ENCODE measurements at places on chromosomes 7 and 10. TPM values are rescaled to one million over a fixed set of nuclear protein-coding genes. Genes with fewer than 3 reads are reported as not detected.

DNA sequence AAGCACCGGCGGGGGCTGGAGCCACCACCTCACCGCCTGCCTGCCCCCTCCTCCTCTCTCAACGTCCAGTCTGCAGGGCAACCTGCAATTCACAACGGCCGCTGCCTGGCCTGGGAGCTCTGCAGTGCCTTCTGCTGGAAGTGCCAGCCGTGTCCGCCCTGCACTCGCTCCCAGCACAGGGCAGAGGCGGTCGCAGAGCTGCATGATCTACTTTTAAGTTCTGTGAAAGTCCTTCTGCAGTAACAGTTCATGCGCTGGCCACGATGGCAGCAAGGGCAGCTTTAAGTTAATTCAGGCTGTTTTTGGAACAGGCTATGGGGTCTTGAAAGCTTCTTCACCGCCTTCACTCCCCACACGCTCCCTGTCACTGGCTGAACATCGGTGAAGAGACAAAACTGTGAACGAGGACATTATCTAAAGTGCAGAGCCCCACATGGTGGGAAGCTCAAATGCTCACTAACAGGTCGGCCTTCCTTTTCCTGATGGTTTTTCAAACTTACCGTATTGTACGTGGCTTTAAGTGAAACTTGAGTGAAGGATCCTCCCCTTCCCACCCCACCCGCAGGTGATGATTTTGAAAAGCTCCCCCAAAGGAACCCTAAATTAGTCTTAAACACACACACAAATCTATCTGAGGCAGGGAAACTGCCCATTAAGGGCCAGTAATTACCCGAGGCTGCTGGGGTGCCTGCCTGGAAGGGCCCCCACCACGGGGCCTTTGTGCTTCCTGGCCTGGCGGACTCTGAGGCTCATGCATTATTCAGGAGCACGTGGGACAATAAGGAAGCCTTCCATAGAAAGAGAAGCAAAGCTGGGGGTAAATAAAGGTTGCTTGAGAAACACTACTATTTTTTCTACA is 504.3 kb downstream of the DNAJB6 start:
- DNase-seq: no peak

- no peak for DNase-seq
Observed at GRCh38 chr10:16586358-16587138, 64.9 kb upstream of the C1QL3 start.

- no peak for DNase-seq
Observed at GRCh38 chr10:93390306-93391090, 91.6 kb downstream of the MYOF start.

DNA sequence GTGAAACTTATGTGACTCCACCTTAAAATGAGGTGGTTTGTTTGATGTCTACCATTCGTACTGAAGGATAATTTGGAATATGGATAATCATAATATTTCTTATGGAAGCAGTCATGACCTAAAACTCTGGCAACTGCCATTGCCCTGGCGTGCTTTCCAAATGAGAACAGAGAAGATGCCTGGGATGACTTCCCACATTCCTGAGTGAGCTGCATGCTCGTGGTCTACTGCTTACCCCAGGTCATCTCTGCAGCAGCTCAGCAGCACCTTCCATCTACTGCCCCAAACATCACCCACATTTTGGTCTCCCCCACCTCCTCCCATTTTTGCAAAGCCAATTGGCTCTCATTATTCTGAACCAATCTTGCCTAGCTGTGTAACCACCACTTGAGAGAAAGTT is 40.1 kb downstream of the LYZL1 start:
- DNase-seq: no peak

DNA sequence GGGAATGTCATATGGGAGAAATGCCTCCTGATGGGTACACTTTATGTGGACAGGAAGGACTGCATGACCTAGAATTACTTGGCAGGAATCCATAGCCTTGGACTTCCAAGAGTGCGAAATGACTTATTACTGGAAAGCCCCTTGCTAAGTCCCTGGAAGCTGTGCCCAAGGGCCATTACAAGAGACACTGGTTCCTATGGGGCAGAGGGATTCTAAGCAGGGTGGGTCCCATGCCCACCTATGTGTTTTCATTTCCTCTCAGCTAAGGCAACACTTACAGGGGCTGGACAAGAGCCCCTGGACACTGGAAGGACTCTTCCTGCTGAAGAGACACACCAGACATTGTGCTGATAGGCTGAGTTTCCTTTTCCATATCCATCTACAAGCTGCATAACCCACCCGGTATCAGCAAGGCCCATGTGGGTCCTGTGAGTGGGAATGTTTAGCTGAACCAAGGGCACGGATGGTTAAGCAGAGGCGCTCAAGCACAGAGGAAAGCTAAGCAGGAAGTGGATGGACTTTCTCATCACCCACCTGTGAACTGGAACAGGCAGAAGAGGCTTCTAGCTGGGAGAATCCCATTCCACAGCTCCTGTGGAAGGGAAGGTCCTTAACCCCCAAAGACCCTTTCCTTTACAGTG is 56.2 kb downstream of the XPNPEP1 start:
- DNase-seq: no peak

DNA sequence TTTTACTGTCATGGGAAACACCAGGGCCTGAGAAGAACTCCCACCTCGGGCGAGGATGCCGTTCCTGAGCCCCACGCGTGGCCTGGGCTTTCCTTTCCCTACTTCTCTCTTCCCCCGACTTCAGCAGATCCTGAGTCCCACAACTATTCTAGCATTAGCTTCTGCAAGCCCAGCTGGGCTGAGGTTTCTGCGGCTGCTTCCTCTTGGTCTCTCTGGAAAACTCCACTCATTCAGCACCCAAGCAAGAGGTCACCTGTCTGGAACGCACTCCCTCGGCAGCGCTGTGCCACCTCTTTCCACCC is 761 bp upstream of the DOCK1 start:
- no peak for DNase-seq

- DNase-seq: no peak
Observed at GRCh38 chr10:126902157-126902556, 3.1 kb upstream of the DOCK1 start.

- no peak for DNase-seq
Observed at GRCh38 chr10:87935290-87936141, 72.1 kb downstream of the PTEN start.

DNA sequence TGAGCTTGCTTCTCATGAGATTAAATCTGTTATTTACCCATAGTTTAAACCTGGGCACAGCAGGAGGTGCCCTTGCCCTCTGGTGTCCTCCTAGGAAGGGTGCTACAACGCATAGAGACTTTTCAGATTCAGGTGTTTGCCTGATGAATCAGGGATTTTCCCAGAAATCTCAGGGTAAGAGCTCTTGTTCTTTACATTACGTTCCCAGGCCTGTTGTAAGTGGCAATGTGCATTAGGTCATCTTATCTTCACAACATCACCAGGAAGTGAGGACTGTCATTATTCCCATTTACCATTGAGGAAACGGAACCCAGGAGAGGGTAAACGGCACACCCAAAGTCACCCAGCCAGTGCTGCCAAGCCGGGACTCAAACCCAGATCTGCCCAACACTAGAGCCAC is 73.0 kb downstream of the NHLRC2 start:
- no peak for DNase-seq

- DNase-seq: no peak
Observed at GRCh38 chr10:95941115-95941514, 33.3 kb downstream of the CC2D2B start.

- no peak for DNase-seq
Observed at GRCh38 chr10:117543225-117544003, 868 bp downstream of the EMX2 start.

DNA sequence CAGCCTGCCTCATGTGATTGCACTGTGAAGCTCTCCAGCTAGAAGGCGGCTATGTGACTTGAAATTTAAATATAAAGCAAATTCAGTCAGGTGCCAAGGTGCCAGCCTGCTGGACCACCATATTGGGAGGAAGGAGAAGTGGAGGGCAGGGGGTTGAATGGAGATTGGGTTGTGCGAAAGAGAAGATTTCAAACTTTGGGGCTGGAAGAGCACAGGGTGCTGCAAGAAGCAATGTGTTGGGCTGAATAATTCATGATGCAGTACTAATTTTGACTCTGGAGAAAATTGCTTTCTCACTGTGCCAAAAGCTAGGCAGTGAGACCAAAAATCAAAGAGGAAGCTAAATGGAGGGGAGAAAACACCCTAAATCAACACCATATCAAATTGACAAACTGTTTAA is 335.3 kb downstream of the NRG3 start:
- no peak for DNase-seq

DNA sequence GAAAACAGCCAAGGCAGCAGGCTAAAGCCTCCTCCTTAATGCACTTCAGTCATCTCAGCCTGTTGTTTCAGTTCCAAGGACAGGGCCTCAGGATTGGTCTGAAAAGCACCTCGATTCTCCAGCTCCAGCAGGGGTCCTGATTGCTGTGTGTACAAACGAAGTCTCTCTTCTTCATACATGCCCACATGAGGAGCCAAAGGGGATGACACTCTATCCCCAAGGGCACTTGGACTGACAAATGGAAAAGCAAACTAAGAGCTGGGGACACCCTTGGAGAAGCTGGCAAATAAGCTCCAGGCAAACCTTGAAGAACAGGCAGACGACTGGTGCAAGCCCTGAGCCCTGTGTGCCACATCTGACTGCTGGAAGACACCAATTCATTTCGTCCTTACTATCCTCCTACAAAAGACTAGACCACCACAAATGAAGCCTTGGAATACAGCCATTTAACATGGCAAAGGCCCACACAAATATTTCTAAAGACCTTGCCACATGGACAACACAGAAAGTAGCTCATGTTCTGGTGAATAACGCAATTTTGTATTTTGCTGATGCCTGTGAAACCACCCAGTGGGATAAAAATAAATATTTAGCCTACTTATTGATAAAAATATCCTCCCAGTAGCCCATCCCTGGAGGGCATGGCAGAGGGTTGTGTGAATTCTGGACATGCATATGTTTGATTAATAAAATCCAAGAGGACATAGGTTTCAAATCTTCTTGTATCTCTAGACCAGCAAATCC is 61.9 kb downstream of the PARD3 start:
- no peak for DNase-seq

- no peak for DNase-seq
Observed at GRCh38 chr7:125773113-125773785, 843.6 kb upstream of the POT1 start.

GRCh38 chr7:46292741-46293140 is 371.7 kb upstream of the IGFBP3 start:
- DNase-seq: no peak

- DNase-seq: peak; percentile 39
Observed at GRCh38 chr10:6141296-6142151, 52.7 kb downstream of the RBM17 start.

DNA sequence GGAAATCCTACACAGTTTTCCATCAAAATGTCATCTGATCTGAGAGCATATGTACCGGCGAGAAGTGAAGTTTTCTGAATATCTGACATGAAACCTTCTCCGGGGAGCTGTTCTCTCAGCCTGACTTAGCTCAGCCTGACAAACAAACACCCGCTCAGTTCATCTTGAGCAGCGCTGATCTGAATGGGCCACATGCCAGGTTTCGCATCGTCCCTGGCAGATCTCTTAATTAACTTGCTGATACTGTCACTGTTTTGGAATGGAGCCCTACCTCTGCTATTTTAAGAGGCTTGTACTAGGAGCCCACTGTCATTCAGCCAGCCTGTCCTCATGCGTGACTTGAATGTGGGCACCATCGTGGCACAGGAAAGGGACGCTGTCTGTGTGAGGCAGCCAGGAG is 109.2 kb downstream of the STRA8 start:
- DNase-seq: no peak

GRCh38 chr7:44460325-44460724 is 30.1 kb downstream of the NUDCD3 start:
- DNase-seq: peak; percentile 90

- peak; percentile 57 for DNase-seq
Observed at GRCh38 chr10:133453516-133454203, at the start of gene SCART1. Gene SCART1 (plus strand): TSS chr10:133453945. CDS start chr10:133453998, 53 bp downstream.

- no peak for DNase-seq
Observed at GRCh38 chr7:34457329-34457728, 200.7 kb upstream of the NPSR1 start.

- DNase-seq: peak; percentile 92
Observed at GRCh38 chr10:128125944-128126764, at the start of gene MKI67. Gene MKI67 (minus strand): TSS chr10:128126423. CDS start chr10:128125667, 756 bp downstream.

DNA sequence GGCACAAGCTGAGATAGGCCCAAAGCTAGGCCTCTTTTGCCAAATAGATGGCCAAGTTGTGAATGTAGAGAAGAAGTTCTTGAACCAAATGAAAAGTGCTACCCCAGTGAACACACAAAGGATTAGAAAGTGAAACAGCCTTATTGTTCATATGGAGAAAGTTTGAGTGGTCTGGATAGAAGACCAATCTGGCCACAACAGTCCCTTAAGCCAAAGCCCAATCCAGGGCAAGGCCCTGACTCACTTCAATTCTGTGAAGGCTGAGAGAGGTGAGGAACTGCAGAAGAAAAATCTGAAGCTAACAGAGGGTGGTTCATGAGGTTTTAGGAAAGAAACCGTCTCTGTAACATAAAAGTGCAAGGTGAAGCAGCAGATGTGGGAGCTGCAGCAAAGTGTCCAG is 18.7 kb upstream of the ATP6V0A4 start:
- DNase-seq: no peak

- no peak for DNase-seq
Observed at GRCh38 chr7:119900996-119901672, 371.8 kb upstream of the KCND2 start.

- no peak for DNase-seq
Observed at GRCh38 chr7:155665957-155666287, 21.5 kb downstream of the RBM33 start.

- DNase-seq: no peak
Observed at GRCh38 chr7:91634485-91635177, 245.9 kb downstream of the MTERF1 start.

DNA sequence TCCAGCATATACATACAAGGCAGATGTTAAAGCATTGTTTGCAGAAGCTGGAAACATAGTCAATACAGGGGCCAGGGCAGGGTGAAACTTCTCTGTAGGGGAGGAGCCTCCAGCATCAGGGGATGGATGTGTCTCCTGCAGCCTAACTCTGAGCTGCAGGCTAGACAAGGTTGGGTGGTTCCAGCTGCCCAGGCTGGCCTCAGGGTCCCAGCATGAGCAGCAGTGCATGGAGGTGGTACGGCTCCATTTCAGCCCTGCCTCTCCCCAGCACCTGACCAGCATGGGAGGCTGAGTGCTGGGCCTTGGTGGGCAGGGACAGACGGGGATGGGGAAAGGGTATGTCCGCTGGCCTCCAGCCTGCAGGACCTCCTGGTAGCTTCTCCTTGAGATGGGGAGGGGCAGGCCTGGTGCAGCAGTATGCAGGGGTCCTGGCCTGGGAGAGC is 7.4 kb upstream of the TBRG4 start:
- no peak for DNase-seq

The ADRB1 gene
- not detected for total RNA-seq

The PTN gene
- total RNA-seq: not detected

The ACBD7 gene
- total RNA-seq: not detected

The HSPA14 gene
- total RNA-seq: 16.0 TPM

The AEBP1 gene
- total RNA-seq: 7.8 TPM

The DOCK1 gene
- 0.17 TPM for total RNA-seq

The PPP1R17 gene
- not detected for total RNA-seq

The ITGA8 gene
- total RNA-seq: not detected

The CCL24 gene
- total RNA-seq: not detected

The PON1 gene
- total RNA-seq: not detected

Data from CD4-positive, alpha-beta memory T cell (primary cell).